Stimulated activated CD4-positive, alpha-beta T cell treated with anti-CD3 and anti-CD28 coated beads, Interleukin-15, amount 100 ng/mL, for 1 hour (primary cell): ENCODE measurements at places on chromosomes 13 and 19.

DNA sequence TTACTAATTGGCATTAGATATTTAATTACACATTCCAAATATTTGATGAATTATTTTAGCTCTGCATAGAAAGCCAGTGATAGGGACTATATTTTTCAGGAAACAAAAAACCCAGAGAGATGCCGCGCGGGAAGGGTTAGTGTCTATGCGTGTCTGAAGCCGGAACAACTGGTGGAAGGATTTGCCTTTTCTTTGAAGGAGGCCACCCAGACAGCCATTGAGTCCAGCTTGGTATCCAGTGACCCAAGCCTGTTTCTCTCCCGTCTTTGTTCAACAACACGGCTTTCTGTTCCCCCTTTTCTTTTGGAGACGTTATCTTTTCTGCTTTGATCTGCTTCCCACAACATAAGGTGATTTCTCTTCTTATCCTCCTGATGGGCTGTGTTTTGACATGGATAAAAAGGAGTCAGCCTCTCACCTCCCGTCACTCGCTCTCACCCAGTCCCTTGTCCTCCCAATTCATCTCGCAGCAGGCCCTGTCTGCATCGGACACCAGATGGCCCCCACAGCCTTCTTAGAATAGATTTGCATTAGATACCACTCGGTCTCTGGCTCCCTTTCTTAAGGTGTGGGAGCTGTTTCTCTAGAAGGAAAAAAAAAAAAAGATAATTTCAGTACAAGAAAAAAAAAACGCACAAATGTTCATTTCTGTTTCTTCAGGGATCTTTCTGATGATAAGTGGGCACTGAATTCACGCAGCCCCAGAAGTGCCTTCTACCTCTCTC lies 361.8 kb downstream of the ZNF536 start:
- no peak for DNase-seq

- DNase-seq, result no peak
Measured at GRCh38 chr19:46919324-46919723, 58.5 kb downstream of the ARHGAP35 start.

DNA sequence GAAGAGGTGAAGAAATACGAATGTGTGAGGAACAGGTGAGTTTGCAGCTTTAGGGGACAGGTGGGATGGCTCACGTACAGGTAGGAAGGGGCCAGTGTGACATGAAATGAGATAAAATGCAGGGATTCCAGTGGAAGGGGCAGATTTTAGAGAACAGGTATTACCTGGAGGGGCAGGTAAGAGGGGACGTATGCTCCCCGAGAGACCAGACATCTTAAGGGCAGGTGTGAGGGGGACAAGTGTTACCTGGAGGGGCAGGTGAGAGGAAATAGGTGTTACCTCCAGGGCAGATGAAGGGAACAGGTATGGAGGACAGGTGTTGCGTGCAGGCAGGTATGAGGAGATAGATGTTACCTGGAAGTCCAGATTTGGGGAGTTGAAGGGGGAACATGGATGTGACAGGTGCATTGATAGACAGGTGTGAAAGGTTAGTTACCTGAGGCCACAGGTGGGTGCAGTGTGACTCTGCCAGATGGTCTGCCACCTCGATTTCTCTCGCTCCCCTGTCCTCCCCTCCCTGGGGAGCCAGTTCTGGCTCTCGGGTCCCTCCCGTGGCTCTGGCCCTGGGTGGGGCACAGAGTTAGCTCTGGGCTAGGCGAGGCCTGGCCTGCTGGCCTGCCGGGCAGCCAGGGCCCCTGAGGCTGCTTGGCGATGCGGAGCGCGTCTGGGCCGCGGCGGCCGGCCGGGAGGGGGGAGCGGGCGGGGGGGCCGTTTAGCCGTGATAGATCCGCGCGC lies 2.1 kb downstream of the ERFL start:
- no peak for DNase-seq

- no peak for DNase-seq
Measured at GRCh38 chr19:36097036-36097435, 13.9 kb upstream of the OVOL3 start.

DNA sequence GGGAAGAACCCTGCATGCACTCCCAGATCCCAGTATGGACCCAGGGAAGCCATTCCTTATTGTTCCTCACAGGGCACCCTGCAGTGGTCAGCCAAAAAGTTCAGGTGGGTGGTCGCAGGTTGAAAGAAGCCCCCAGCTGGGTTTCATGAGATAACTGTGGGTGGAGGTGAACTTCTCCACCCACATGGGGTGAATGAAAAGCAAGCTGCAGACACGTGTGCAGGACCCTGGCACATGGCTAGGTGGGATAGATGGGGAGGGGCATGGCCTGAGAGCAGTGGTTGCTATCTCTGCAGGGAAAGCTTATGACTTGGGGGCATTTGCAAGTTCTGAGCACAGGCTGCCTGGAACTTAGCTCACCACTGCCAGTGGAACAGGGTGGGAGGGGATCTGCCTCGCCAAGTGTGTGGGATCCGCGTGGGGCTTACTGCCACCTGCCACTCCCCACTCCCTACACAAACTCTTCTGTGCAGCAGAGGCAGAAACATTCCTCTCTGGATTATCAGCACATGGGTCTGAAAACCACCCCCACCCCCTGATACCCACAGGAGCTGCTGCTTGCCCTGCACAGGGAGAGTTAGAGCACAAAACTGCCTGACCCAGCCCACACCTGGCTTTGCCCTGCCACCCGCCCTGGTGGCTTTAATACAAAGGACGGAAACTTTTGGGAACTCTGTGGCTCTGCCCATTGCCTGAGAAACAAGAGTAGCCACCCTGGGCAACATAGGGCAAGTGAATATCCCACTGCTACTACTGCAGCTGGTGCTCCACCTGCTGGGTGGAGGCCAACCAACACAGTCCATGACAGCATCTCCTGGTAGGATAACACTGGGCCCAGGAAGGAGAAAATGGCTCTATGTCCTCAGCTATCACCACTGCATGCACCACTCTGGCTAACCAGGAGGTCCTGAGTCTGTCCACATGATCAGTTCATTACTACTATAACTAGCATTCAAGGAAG lies 24.4 kb downstream of the PLA2G4C start:
- DNase-seq, result no peak
